ENCODE measurements at places on chromosomes 1 and 21. TPM values are rescaled to one million over a fixed set of nuclear protein-coding genes. Genes with fewer than 3 reads are reported as not detected.

DNA sequence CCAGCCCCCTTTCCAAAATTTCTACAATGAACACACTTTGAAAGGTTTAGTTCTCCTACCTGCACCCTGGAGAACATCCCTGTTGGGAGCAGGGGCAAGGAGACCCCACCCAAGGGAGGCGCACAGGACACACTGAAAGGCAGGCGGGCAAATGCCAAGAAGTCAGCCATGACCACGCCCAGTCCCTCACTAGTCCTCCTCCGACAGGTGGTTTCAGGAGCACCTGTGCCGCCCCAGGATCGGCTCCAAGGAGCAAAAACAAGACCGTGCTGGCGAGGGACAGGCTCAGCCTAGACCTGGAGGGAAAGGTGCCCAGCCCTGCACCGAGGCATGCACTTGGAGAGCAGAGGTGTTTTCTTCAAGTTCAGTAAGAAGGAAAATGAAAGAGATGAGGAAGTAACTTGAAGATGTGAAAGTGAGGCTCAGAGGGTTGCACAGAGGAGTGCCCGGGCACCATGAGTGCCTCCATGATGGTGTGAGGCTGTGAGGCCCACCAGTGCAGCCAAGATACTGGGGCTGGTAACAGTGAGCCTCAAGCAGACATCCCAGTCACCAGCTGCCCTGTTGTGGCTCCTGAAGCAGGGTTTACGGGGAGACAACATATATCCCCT is 19.6 kb upstream of the NADK start:
- no peak for DNase-seq

The HAPLN2 gene
- not detected for total RNA-seq

The TSTD1 gene
- total RNA-seq, result 30.8 TPM

GRCh38 chr1:58883037-58883887 is 99.4 kb upstream of the JUN start:
- DNase-seq, result no peak

DNA sequence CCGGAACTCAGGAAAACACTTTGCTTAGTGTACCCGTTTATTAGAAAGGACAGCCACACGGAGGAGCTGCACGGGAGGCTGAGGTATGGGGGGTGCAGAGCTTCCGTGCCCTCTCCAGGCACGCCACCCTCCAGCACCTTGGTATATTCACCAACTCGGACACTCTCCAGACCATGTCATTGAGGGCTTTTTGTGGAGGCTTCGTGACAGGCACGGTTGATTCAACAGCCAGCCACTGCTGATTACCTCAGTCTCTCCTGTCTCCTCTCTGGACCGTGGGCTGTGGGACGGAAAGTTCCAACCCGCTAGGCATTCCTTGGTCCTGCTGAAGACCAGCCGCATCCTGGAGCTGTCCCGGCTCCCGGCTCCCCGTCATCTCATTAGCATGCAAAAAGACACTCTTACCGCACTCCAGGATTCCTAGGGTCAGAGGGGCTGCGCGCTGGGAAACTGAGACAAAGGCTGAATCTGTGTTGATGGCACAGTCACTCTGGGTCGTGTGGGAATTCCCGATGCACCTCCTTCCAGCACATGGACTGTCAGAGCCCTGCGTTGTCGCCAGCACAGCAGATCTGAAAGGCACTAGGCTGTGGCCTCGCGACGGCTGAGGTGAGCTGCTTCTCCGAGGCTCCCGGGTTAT is 65.6 kb downstream of the PRKCZ start:
- DNase-seq, result peak; percentile 49

DNA sequence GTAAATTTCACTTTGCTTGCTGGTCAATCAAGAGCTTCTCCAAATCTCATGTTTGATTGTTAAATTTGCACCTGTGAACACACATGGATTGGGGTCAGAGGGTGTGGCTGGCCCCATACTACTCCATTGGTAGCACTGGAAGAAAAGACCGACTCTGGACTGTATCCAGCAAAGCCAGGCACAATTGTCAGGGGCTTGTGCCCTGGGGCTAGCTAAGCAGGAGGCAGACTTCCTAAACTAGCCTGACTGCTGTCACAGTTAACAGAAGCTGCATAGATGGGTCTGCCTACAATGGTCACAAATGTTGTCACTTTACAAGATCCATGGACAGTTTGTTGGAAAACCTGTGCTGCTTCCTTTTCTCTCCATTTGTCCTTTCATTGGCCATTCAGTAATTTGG is 421.0 kb downstream of the DSCAM start:
- DNase-seq, result no peak

- DNase-seq, result no peak
Observed at GRCh38 chr1:150346316-150346715, 17.6 kb upstream of the RPRD2 start.

DNA sequence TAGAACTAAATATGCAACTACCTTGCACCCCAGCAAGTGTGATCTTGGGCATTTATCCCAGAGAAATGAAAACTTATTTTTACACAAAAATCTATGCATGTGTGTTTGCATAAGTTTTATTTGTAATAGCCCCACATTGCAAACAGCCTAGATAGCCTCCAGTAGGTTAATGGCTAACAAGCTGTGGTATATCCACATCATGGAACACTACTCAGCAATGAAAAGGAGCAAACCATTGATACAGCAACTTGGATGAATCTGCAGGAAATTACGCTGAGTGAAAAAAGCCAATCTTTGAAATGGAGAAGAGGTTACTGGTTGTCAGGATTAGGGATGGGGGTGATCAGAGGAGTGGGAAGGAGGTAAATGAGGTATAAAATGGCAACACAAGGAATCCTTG is 67.8 kb downstream of the HHAT start:
- DNase-seq, result no peak

GRCh38 chr1:87120779-87121178 is 206.3 kb downstream of the HS2ST1 start:
- no peak for DNase-seq

- DNase-seq, result no peak
Observed at GRCh38 chr21:26513212-26513611, 59.9 kb downstream of the CYYR1 start.

The TSPAN1 gene
- 33.4 TPM for total RNA-seq

The A3GALT2 gene
- not detected for total RNA-seq

DNA sequence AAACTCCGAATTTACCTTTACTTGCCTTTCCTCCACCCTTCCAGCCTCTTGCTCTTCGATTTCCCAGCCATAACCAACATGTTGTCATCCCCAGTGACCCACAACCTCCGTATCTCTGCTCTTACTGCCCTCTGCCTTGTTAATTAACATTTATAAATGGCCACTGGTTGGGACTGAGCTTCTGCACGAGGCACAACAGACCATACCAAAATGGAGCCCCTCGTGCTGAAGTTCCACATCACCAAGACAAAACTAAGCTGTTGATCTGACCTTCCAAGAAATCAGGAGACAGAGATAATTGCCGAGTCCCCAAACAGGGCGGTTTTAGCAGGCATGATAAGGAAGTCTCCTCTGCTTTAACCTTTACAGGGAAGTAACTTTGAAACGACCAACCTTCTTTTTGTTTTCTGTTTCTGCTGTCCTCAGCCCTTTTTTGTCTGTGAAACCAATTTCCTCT is 71.9 kb downstream of the NMNAT2 start:
- no peak for DNase-seq

- DNase-seq, result peak; percentile 19
Observed at GRCh38 chr1:31122101-31122735, 56.7 kb upstream of the PUM1 start.

- no peak for DNase-seq
Observed at GRCh38 chr21:38839328-38840286, 33.9 kb downstream of the ETS2 start.

GRCh38 chr1:184649451-184649888 is 105.2 kb downstream of the EDEM3 start:
- no peak for DNase-seq

The RAB13 gene
- total RNA-seq, result 39.6 TPM

Measured in hepatocyte (in vitro differentiated cells).